ENCODE measurements at places on chromosomes 13 and 19. TPM values are rescaled to one million over a fixed set of nuclear protein-coding genes. Genes with fewer than 3 reads are reported as not detected.

DNA sequence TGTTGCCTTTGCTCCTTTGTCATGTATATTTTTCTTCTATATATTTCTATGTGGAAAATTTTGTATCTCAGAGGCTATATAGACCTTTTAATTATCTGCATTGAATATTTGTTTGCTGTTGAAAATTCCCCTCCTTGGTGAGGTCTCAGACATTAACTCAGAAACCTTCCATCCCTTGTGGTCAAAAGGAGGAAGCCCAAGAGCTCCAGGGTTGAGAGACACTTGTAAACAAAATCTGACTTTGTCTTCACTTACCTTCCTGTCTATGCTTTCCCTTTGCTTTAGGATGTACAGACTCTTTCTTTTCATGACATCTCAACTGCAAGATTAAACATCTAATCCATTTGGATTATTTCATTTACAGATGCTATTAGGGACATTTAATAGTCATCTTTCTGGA is 157.5 kb downstream of the PCDH20 start:
- H3K4me3 ChIP-seq: no peak overlapping the region
- no peaks in the 10 kb centered on the region for H3K36me3 ChIP-seq
- H3K4me1 ChIP-seq: no peaks in the 10 kb centered on the region
- DNase-seq: no peak
- no peaks in the 10 kb centered on the region for H3K27me3 ChIP-seq

DNA sequence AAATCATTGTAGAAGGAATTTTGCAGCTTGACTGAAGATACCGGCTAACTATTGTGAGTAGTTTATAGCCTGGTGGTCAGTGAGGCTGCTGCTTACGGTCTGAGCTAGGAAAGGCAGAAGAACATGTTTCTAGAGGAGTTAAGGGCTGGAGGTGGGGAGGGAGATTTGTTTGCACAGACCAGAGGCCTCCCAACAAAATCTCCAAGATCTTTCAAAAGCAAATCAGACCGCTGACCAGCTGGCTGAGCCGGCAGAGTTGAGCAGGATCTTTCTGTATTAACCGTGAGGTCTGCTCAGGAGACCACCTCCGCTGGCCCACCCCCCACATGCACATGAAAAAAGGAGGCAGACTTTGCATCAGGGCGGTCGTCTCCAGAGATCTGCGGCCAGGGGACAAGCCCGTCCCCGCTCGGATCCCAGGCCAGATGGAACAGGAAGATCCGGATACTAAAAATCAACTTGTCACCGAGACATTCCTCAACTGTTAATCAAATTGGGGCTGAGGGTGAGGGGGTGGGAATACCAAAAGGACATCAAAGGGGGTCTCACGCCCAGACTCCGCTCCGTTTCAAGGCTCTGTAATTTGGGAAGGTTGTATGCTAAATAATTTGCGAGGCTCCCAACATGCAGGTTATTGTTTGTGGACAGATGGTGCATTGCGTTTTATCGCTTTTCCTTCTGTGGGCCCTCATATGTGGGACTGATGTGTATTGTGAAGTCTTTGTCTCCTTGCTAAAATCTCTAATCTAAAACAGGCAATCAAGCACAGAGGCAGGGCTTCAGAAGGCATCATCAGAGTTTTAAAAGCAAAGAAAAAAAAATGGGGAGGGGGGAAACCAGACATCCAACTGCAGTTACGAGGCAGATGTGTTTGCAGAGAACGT is 319.0 kb downstream of the ZNF536 start:
- DNase-seq: no peak
- H3K27ac ChIP-seq: no peak overlapping the region

DNA sequence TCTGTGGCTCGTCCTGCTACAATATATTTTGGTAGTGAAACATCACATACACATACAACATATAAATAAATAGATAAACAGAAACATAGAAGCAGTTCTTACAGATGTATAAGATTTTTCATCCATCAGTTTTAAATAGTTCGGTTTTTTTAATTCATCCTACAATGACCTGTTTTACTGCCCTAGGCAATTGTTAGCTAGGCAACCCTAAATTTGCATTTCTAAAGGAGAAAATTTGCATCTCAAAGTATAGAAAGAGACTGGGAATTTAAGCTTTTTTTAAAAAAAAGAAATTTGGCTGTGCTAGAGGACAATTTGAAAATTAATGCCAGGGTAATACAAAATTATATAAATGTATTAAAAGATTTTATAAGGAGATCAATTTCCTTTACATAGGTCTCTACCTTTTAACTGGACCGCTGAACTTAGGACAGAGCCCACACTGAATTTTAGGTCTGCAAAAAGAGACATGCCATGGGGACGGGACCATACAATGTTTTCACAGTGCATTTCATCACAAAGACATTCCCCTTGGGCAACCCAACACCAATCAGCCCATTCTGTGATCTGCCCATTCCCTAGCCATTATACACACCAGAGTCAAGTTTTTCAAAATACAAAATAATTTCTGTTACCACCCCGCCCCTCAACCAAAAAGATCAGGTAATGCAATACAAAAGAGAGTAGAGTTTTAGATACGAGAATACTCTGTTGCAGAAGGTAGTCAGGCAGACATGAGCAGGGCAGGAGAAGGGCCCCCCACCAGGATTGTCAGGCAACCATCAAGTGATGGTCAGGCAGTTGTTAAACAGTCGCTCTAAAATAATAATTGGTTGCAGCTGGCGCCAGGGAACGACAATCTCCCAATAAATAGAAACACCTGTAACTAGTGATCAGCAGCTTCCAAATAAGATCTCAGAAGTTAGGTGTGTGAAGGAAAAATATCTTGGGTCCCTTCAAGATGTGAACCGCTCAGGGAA is 299.7 kb upstream of the SGCG start:
- H3K27ac ChIP-seq: no peak overlapping the region
- no peak overlapping the region for H3K4me3 ChIP-seq
- no peaks in the 10 kb centered on the region for H3K36me3 ChIP-seq
- H3K27me3 ChIP-seq: no peaks in the 10 kb centered on the region
- no peak for DNase-seq

IRGC gene
- not detected for total RNA-seq

CYP4F2 gene
- not detected for total RNA-seq
